ENCODE measurements at places on chromosomes 3 and 15. TPM values are rescaled to one million over a fixed set of nuclear protein-coding genes. Genes with fewer than 3 reads are reported as not detected.

The TSPAN3 gene
- total RNA-seq, result 115 TPM

The GPR149 gene
- total RNA-seq, result not detected

GRCh38 chr3:39291903-39292329 lies 12.1 kb upstream of the CX3CR1 start:
- peaks cover 4% of the 10 kb centered on the region for H3K4me1 ChIP-seq
- H3K27me3 ChIP-seq, result no peaks in the 10 kb centered on the region
- H3K36me3 ChIP-seq, result no peaks in the 10 kb centered on the region
- DNase-seq, result peak; percentile 87
- no peak overlapping the region for H3K27ac ChIP-seq

- no peak overlapping the region for H3K4me3 ChIP-seq
- no peaks in the 10 kb centered on the region for H3K4me1 ChIP-seq
- peaks cover 4% of the 10 kb centered on the region for H3K36me3 ChIP-seq
Observed at GRCh38 chr3:45486926-45487325, 98.5 kb downstream of the LARS2 start.

GRCh38 chr3:149221783-149222517 lies at the start of gene CP:
CP (minus strand) TSS chr3:149221829; CDS start chr3:149221792, 37 bp downstream.
- no peak for DNase-seq
- no peak within 1 kb of the TSS for H3K27ac ChIP-seq
- no peaks in the 10 kb centered on the region for H3K36me3 ChIP-seq
- no peaks in the 10 kb centered on the region for H3K27me3 ChIP-seq

DNA sequence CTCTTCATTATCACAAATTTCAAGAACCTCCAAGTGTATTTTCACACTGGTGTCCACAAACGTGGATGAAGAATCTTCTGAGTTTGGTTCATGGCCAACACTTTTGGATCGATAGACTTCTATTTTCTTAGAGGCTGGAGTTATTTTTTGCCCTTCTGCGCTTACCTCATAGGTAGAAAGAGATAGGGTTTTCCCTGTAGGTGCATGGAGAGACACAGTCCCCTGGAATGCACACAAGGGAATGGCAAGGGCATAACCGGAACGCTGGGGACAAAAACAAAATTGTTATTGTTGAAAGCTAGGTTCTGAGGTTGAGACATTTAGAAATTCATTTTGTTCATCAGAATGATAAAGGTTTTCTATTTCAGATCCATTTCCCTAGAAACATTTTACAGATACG lies 13.7 kb upstream of the DHX36 start:
- no peaks in the 10 kb centered on the region for H3K4me1 ChIP-seq
- no peak for DNase-seq
- no peaks in the 10 kb centered on the region for H3K27me3 ChIP-seq
- no peak overlapping the region for H3K27ac ChIP-seq
- H3K36me3 ChIP-seq, result no peaks in the 10 kb centered on the region

Data from suprapubic skin (tissue), 4 donors.